Cerebellar nuclear complex (tissue), 1 donor: ENCODE measurements at places on chromosomes 3 and 15.

DNA sequence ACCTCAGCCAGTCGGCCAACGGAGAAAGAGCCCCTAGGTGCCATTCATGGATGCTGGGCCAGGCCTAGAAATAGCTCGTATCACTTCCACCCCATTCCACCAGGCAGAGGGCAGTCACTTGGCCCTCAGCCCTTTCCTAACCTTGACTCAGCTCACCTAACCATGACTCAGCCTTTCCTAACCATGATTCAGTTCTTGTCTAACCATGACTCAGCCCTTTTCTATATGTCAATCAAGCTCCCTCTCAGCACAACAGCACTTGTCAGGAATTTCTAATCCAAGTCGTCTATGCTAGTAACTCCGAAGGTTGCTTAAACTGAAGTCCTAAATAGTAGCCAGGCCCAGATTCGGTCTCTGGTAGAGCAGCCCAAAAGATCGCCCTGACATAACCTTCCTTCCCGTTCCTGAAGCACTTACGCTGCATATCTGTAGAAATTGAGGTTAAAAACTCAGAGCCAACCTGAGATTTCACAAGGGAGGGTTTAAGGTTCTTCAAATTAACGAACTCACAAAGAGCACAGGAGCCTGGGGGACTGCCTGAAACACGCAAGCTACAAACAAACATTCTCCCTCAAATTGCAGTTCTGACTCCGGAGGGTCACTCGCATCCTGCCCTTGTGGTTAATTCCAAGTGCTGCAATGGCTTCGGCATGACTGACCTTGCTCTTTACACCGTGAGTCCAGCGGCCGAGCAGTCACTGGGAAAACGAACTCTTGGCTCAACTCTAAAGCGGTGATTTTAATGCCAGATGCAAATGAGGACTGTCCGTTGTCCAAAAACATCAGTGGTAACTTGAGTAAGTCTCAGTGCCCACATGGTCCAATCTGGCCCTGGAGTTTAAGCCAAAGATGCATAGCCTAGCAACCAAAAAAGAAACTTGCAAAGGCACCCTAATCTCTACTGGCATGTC is 99.9 kb downstream of the ADAMTS17 start:
- DNase-seq = no peak

- DNase-seq = no peak
These were observed 70.0 kb upstream of the CCDC54 start for GRCh38 chr3:107307205-107307604.

GRCh38 chr15:58264053-58264971 is 126.1 kb downstream of the AQP9 start:
- DNase-seq = no peak

DNA sequence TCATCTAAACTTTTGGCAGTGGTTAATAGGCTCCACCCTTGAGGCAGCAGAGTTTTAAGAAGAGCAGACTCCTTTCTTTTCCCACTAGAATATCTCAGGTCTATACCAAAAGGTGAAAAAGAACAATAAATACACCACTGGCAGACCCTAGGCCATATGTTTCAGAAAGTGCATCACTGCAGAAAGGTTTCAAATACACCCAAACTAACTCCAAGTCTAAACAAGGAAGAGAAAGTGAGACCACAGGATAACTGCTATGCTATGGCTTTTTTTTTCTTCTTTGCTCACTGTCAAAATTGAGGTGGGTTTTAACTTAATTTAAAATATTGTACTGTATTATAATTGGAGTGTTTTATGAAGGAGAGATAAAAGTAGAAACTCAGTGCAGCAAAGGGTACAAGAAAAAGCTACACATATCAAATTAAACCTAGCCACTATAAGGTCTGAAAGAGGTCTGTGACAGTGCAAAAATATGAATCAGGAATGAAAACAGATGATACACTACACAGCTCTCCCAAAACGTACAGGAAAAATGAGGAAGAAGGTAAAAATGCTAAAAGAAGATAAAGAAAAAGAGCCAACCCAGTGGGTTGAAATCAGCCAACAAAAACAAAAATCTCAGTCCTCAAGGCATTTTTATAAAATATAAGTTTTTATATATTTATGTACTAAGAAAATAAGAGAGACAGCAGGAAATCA is 8.4 kb downstream of the SNX4 start:
- DNase-seq = no peak

- no peak for DNase-seq
These were observed 245.9 kb downstream of the NAALADL2 start for GRCh38 chr3:175105066-175105465.

GRCh38 chr15:99424978-99425656 is 140.7 kb upstream of the MEF2A start:
- no peak for DNase-seq

- DNase-seq = no peak
These were observed 326.8 kb upstream of the SOX2 start for GRCh38 chr3:181384970-181385369.

DNA sequence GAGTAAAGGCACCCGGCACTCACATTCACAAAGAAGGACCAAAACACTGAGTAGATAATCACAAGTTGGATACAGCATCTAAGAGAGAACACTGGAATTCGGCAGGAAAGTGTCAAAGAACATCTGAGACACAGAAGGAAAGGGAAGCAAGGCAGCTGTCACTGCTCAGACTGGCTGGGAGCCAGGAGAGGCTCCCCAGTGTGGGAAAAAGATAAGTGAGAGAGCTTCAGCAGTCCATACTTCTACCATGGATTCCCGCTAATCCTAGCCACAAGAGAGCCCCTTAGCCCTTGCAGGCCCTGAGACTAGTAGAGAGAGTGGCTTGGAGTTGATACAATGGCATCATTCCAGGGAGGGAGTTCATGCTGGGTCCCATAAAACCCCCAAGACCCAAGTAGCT is 36.7 kb upstream of the CP start:
- no peak for DNase-seq

DNA sequence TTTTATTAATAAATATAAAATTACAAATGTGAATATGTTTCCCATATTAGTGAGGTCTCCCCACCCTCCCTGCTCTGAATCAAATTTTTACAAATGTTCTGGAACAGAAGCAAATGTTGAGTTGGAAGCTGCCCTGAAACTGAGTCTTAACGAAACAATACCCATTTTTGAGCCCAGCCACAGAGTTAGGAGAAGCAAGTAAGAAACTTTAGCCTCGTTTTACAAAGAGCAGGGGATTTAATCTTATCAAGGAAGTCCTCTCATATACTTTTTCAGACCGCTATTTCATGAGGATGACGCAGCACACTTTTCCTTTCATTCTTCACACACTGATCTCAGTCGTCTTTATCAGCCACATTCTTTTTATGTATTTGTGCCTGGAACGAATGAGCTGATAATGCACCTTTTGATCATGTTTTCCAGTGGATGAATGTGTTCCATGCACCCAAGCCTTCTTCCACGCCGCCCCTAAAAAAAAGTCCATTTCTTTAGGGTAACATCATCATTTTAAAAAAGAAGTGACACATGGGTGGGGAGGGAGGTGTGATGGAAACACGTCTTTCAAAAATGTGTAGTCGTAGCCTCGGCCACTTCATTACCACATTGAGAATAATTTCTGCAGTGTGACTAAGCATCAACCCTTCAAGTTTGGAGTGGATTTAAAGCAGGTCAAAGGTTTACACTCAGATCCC is 48.1 kb downstream of the SETMAR start:
- no peak for DNase-seq

DNA sequence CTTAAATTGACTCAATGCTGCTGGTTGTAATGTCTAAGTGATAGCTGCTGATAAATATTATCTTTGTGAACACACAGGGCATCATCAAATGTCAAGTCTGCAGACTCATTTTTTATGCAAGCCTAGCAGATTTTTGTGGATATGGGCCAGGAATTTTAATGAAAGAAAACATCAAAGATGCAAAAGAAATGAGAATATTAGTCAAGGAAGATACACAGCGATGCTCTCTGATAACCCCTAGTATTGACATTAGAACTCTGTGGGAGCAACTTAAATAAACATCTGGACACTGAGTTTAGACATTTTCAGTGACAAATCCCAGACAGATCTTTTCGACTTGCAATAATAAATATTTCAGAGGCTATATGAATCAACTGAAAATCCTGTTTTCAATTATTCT is 28.3 kb downstream of the POLR2M start:
- DNase-seq = no peak

GRCh38 chr3:157160658-157161424 is 894 bp upstream of the CCNL1 start:
- no peak for DNase-seq
